ENCODE measurements at places on chromosomes 2 and 18. TPM values are rescaled to one million over a fixed set of nuclear protein-coding genes. Genes with fewer than 3 reads are reported as not detected.

C2orf15 gene
- under 0.01 TPM for total RNA-seq

PROKR1 gene
- not detected for total RNA-seq

LIPG gene
- total RNA-seq: 3.4 TPM

EPHA4 gene
- 10.4 TPM for total RNA-seq

GPR55 gene
- total RNA-seq: not detected

EMX1 gene
- total RNA-seq: not detected

BCL11A gene
- 1.1 TPM for total RNA-seq

ABCG5 gene
- total RNA-seq: not detected

TMEM127 gene
- 24.8 TPM for total RNA-seq

IGFBP2 gene
- 203 TPM for total RNA-seq

TCF23 gene
- total RNA-seq: not detected

IL1F10 gene
- not detected for total RNA-seq

TRMT61B gene
- 13.5 TPM for total RNA-seq

LRP2 gene
- not detected for total RNA-seq

GCG gene
- not detected for total RNA-seq

SMARCAL1 gene
- total RNA-seq: 11.3 TPM

EVX2 gene
- total RNA-seq: not detected
